ENCODE measurements at places on chromosomes 3 and 15.

DNA sequence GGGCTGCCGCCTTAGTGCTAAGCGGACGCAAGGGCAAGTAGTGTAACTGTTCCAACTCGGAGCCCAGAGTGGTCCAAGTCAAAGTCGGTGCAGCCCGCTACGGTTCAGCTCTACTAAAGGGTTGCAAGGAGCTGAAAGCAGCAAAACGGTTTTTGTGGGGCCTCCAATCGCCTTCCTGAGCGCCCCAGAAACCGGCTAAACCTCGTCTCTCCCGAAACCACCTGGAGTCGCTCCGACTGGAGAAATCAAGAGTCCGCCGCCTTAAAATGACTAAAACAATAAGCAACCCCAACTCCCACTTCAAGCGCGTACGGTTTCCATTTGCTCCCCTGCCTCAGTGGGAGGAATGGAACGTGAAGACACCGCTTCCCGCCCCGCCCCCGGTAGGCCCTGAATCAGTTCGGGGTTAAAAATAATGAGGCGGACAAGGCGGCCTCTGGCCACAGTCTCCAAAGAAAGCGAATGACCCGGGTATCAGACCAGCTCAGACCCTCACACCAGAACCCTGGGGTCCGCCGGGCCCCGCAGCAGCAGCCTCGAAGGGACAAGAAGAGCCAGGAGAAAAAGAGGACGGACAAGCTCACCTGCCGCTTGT is 401 bp downstream of the SEC11A start:
- no peak for DNase-seq

DNA sequence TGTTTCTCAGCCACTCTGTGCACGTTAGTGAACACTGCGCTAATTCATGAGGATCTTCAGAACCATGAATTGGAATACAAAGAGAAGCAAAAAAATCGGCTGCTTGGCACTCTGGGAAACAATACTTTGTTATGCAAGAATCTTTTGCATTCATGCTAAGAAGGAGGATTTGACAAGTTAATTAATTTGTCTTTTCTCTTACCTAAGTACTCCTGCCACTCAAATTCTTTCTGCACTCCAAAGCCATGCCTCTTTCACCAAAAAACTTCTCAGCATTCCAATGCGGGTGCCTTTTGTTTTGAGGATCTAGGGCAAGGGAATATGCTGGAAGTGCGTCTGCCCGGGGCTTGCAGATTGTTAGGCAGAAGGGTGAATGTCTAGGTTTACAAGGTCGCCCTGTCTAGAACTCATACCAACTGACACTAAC is 11.3 kb upstream of the KAT2B start:
- DNase-seq = no peak

DNA sequence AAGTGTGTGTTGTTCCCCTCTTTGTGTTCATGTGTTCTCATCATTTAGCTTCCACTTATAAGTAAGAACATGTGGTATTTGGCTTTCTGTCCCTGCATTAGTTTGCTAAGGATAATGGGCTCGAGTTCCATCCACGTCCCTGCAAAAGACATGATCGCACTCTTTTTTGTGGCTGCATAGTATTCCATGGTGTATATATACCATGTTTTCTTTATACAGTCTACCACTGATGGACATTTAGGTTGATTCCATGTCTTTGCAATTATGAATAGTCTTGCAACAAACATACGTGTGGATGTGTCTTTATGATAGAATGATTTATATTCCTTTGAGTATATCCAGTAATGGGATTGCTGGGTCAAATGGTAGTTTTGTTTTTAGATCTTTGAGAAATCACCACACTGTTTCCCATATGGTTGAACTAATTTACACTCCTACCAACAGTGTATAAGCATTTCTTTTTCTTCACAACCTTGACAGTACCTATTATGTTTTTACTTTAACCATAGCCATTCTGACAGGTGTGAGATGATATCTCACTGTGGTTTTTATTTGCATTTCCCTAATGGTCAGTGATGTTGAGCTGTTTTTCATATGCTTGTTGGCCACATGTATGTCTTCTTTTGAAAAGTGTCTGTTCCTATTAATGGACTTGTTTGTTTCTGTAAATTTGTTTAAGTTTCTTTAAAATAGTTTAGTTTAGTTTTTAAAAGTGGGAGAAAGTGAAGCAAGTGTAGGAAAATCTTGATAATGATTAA is 21.9 kb upstream of the SLC30A4 start:
- no peak for DNase-seq

DNA sequence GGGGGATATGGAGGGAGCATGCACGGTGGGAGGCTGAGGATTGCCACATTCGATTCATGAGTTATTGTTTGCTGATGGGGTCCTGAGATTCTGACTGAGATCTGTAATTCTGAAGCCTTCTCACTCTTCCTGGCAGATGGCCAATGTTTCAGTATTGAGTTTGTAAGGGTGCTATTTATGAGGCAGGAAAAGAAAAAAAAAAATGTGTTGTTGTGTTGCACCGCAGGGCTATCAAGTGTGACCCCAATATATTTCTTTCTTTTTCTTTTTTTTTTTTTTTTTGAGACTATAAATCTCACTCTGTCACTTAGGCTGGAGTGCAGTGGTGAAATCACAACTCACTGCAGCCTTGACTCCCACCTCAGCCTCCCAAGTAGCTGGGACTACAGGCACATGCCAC is 3.2 kb upstream of the SENP2 start:
- peak; percentile 70 for DNase-seq

DNA sequence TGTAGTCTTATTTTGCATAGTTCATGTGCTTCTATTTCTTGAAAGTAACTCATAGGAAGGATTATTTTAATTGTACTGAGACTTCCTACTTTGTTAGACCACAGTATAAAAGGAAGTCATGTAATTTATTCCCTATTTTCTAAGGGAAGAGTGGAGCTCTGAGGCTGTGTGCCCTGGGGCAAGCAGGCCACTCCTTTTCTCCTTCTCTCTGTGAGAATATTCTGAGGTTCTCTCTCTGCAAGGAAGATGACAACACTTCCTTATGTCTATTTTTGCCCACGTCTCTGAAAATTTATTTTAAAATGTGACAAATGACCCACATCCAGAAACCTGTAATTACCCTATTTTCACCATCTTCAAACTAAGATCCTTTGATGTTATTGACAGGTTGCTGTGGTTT is 11.0 kb downstream of the KCTD6 start:
- DNase-seq = no peak

GRCh38 chr3:77298417-77298816 is 258.5 kb downstream of the ROBO2 start:
- no peak for DNase-seq

DNA sequence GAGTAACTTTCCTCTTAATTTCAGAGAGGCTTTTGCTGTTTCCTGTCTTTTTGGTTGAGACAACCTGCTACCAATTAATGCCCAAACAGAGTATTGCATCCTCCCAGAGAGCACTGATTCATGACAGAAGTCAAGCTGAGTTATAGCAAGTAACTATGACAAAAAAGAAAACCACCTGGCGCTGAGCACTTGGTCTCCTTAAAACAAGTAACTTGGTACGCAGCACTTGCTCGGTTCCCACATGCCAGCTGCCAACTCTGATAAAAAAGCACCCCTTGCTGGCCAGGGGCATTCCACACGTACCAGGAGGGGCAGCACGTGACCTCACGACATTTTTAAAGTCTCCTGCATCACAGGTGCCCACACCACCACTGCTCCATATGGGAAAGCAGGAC is 13.5 kb upstream of the MYO5C start:
- DNase-seq = no peak

DNA sequence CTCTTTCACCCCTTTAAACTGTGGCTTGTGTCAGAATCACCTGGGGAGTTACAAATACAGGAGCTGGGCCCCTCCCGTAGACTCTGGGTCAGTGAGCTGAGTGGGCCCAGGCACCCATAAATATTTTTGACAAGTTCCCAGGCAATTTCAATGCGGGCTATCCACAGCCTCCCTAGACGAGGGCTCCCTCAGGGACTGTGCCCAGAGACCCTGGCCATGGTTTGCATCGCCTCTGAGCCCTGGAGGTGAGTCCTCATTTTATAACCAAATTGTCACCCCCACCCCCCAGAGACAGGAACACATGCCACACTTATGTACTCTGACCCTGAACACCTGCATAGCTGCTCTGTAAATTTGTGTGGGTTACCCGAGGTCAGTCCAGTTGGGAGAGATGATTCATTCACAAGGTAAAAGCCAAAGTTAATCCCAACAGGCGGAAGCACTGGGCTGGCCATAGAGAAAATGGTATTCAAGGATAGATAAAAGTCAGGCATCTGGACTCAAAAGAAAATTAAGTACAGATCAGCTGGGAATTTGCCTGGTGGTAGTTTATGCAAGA is 146.5 kb upstream of the SLC6A11 start:
- no peak for DNase-seq

GRCh38 chr3:4828279-4829030 is 150.8 kb upstream of the BHLHE40 start:
- no peak for DNase-seq

- DNase-seq = no peak
Observed at GRCh38 chr3:66585520-66586095, 84.8 kb upstream of the LRIG1 start.

DNA sequence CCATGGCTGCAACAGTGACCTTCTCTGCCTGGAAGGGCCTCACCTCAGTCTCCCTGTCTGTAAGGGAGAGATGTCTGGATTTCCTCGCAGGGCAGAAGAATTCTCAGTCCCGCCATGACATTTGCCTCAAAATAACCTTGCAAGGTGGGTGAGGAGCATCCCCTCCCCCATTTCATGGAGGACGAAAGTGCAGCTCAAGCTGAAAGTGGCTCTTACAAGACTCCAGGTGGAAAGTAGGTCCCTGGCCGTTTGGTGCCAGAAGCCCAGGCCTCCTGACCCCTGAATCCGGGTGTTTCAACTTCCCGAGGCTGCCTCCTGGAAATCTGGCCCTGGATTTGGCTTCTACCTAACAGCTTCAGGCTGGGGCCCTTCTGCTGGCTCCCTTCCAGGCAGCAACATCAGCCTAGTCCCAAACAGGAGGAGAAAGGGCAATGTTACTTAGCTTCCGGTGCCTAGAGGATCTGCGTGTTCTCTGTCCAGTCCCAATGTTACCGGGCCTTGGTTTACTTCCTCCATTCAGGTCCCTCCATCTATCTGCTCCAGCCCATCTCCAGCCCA is 769 bp upstream of the CSPG4 start:
- no peak for DNase-seq

DNA sequence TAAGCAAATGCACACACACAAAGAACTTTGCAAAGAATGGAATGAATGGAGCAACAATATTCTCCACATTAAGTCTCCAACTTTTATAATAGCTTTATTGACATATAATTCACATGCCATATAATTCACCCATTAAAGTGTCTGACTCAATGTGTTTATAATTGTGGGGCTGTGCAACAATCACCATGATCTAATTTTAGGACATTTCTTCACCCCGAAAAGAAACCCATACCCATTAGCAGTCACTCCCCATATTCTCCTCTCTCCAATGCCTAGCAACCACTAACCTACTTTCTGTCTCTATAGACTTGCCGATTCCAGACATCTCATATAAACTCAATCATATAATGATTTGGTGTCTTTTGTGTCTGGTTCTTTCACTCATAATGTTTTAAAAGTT is 22.6 kb downstream of the VGLL4 start:
- DNase-seq = no peak

DNA sequence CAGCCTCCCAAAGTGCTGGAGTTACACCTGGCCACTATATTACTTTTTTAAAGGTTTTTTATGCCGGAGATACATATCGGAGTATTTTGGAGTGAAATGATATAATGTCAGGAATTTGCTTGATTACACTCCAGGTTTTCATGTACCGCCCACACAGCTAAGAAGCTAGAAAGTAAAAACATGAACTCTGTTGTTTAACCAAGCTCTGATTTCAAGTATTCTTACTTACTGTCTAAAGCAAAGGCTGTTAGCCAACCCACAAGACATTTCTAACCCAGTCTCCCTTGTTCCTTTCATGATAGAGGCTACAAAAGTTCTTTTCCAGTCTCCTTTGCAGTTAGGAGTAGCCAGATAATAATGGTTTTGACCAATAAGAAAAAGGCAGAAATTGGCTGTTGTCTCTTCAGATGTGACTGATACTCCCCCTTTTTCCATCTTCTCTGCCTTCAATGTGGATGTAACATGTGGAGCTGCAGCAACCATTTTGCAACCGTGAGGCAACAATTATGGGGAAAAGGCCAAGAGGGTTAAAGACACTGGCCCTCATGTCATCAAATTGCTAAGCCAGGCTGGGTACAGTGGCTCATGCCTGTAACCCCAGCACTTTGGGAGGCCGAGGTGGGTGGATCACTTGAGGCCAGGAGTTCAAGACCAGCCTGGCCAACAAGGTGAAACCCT is 6.1 kb upstream of the CP start:
- no peak for DNase-seq

GRCh38 chr15:41774882-41775417 is 666 bp downstream of the MAPKBP1 start:
- no peak for DNase-seq

GRCh38 chr3:170159933-170160332 is 21.6 kb downstream of the PHC3 start:
- no peak for DNase-seq

DNA sequence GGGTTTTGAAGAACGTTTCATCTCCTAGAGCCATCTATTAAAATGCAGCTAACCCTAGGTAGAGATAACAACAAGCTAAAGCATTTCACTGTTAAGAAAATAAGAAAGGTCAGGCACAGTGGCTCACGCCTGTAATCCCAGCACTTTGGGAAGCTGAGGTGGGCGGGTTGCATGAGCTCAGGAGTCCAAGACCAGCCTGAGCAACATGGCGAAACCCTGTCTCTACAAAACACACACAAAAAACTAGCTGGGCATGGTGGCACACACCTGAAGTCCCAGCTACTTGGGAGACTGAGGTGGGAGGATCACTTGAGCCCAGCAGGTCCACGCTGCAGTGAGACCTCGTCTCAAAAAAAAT is 5.4 kb upstream of the TBC1D5 start:
- no peak for DNase-seq

- DNase-seq = peak; percentile 35
Observed at GRCh38 chr3:183178833-183179549, 16.5 kb upstream of the LAMP3 start.

DNA sequence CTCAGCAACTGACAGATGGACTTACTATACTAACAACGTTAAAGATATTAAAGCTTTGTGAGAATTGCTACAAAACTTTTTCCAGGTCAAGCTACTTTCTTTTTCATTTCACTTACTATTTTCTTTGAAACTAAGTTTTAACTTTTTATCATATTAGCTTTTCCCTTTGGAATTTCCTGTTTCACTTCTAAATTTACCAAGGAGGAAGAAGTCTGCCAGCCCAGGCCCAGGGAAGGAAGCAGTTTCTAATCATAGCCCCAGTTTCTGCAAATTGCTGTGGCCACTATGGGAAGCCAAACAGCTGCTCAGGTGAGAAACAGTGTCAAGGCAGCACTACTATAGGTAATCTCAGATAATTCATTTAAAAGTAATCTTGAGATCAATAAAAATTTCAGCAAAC is 18.4 kb downstream of the CYFIP1 start:
- DNase-seq = no peak
